ENCODE measurements at places on chromosomes 11 and 22.

DNA sequence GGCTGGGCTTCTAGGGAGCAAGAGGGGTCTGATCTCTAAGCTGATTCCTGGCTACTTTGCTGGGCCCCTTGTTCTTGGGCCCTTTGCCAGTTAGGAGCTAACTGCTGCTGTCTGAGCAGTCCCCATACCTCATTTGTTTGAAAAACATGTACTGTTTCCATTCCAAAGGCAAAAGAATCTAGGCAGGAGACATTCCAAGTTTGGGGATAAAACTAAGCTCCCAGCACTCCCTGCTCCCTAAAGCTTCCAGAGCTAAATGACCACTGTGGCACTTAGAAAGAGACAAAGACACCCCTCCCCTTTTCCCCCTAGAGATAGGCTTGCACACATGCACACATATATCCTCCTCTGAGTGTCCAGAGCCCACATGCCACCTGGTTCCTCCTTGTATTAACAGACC lies 22.7 kb upstream of the RRM1 start:
- no peak for DNase-seq

DNA sequence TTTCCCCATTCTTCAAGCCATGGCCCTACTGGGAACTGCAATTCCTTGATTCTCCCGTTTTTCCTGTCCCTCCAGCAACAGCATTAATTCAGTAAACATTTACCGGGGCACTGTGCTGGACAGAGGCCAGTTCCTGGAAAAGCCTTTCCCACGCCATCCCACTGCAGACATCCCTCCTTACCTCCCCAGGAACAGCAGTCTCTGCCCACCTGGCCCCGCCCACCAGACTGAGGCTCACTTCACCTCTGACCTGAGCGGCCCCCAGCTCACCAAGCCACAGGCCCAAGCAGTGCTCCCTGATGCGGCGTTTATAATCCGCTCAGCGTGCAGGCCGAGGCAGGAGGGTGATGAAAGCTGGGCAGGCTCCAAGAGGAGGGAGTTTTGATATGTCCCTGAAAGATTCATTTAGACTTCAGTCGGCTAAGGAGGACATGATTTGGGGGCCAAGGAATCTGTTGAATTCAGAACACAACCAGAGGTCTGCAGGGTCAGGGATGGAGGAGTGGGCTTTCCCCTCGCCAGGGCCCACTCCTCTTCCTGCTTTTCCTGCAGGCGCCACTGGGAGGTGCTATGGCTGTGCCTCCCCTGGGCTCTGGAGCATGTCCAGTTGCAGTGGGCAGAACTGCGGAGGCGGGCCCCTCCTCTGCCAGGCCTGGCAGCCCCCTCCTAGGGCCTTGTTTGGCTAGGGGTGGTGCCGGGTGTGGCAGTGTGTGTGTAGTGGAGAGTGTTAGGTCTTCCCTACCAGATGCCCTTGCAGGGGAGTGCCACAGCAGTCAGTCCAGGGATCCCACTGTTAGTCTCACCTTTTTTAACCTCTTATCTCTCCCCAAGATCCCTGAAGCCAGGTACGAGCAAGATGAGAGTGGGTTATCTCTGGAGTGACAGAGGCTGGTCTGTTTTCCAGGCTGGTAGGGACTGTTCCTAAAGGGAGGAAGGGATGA lies 1.4 kb upstream of the TAGLN start:
- DNase-seq, result no peak

DNA sequence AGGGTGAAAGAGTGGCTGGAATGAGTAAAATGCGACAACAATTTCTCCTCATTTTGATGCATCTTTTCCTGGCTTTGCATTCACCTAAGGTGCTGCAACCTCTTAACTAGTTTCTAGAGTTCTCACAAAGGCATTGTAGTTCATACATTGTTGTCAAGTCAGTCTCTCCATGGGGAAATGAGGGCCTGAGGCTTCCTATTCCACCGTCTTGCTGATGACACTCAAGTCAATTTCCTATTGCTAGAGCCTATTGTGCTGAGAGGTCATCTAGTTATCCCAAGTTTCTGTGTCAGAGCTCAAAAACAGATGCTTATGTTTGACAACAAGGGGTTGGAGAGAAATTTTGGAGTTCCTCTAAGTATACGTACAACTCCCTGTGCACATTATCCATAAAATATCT lies 11.6 kb upstream of the MS4A6A start:
- DNase-seq, result no peak

- DNase-seq, result no peak
Measured at GRCh38 chr11:124870430-124870829, 5.2 kb downstream of the ROBO3 start.

DNA sequence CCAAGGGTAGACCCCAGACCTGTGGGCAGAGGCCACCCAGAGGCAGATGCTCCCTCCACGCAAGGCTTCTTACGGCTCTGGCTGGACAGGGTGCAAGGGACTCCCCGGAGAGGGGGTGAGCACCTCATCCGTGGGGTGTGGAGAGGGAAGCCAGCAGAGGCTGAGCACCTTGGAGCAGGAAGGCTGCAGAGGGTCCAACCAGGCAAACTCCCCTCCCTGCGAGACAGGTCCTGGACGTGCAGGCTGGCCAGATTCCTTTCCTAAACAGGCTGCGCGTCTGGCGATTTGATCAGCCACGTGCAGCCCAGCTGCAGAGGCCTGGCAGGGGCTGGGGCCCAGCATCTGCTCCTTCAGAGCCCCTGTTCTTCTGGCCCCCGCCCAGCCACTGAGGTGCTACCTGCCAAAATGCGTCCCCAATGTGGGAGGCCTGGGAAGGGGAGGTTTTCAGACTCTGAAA lies 49.3 kb downstream of the WNT11 start:
- no peak for DNase-seq

All from stimulated activated CD8-positive, alpha-beta memory T cell treated with anti-CD3 and anti-CD28 coated beads, Interleukin-4, amount 100 ng/mL, for 4 hours (primary cell).